ENCODE measurements at places on chromosomes 7 and 10.
A peak's percentile ranks its signal among the peaks of the same experiment; 100 is the strongest.

DNA sequence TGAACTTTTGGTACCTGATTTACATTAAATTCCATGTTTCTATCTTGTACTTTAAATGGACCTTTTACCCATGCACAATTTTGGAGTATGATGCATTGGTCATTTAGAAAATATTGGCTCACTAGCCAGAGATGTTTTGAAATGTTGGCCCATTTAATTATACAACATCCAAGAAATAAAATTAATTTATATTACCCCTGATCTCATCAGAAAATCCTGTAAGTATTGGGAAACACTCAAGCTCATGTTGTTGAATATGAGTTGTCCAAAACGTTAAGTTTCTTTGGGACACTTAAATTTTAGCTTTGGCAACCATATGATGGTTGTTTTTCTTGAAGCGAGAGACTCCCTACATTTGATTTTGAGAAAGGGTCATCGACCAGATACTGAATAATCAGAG is 492.7 kb downstream of the RPS24 start:
- DNase-seq = no peak

GRCh38 chr10:69849825-69850224 is 48.1 kb downstream of the COL13A1 start:
- DNase-seq = no peak

- no peak for DNase-seq
These were observed 45.5 kb upstream of the VKORC1L1 start for GRCh38 chr7:65827366-65827765.

- no peak for DNase-seq
These were observed 592.0 kb downstream of the AUTS2 start for GRCh38 chr7:70190281-70190680.

DNA sequence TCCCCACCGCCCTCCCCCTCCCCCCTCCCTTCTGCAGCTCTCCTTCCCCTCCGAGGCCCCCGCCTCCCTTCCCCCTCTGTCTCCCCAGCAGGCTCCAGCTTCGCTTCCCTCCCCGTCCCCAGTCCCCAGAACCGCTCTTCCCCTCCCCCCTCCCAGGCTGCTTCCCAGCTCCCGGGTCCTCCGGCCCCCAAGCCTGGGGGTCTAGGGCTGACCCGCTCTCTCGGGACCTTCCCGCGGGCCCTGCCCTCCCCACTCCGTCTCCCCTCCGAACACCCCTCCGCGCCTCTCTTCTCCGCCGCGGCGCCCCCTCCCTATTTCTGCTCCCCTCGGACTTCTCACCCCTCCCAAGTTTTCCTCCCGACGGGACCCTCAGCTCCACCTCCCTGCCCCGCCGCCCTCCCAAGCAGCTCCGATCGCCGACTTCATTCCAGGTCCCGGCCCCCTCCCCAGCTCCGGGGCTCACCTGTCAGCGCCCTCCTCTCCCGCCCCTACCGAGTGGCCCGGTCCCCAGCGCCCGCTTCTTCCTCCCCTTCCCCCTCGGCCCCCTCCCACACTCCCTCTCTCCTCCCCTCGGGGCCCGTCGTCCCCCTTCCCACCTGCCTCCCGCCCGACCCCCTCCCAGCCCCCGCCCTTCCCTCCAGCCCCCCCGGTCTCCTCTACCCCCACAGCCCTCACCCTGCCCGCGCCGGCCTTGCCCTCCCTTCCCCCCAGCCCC is 990 bp downstream of the ZNF467 start:
- peak; percentile 33 for DNase-seq

DNA sequence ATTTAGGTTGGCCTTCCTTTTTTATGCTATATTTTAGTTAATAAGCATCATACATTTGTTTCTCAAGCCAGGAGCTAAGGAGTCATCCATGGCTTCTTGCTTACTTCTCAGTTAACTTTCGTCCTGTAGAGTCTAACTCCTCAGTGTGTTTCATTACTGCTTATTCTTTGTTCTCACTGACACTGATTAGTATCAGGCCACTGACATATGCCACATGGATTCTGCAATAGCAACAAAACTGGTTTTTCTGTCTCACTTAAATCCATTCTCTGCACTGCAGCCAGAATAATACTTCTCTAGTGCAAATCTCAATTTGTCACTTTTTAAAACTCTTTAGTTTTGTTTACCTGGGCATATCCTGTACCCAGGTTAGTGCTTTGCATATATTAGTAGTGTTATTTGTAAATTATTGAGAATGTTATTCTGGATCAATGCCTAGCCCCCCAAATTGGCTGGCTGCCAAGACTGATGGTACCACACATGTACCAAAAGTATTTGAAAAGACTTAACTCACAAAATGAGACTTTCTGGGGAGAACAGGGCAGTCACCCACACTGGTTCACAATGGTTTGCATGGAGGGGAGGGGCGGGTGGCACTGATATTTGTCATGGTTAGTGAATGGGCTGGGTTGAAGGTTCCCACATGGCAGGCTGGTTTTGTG is 79.1 kb downstream of the CCSER2 start:
- no peak for DNase-seq

DNA sequence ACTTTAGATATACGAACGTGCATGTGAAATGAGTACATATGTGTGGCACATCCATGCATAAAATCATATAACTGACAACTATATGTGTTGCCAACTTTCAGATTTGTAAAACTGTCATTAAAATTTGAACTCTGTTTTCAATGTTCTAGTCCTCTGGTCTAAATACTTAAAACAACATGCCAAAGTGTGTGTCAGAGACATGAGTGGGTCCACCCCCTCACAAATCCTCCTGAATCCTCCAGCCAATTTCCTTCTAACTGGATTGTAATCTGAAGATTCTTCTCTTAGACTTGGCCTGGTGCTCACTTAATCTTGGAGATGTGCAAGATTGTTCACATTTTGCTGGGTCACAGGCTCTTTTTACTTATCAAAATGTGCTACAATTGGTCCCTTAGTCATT is 184.1 kb downstream of the RELN start:
- no peak for DNase-seq

DNA sequence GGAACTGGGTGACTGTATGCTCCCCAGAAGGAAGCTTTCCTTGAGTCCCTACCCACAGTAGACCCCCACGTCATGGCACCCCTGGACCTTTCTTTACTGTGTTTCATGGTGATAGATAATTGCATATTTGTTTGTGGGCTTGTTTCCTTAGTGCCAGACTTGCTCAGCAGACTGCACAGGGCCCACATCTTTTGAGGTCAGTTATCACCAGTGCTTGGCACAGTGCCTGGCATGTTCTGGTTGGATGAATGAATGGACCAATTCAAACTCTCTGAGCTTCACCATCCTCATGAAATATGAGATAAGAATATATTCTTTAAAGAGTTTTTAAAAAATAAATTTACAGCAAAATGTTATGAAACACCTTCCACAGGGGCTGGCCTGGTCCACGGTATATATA is 78.4 kb upstream of the EMX2 start:
- no peak for DNase-seq

GRCh38 chr10:77168861-77169260 is 468.7 kb downstream of the KCNMA1 start:
- DNase-seq = no peak

DNA sequence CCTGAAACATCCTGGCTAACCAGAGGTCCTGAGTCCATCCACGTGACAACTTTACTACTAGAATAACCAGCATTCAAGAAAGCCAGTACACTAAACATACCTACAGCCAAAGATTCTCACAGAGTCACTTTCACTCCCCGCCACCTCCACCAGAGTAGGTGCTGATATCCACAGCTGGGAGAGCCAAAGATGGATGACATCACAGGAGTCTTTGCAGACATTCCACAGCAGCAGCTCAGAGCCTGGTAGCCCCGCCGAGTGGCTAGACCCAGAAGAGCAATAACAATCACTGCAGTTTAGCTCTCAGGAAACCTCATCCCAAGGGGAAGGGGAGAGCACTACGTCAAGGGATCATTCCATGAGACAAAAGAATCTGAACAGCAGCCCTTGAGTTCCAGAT is 13.5 kb upstream of the ADAM22 start:
- DNase-seq = no peak

- DNase-seq = no peak
These were observed 755 bp downstream of the HOXA13 start for GRCh38 chr7:27198871-27199801.

- DNase-seq = no peak
These were observed 233.5 kb upstream of the HDAC9 start for GRCh38 chr7:18262058-18262457.

- DNase-seq = no peak
These were observed 26.0 kb downstream of the CYP26A1 start for GRCh38 chr10:93099670-93100069.

DNA sequence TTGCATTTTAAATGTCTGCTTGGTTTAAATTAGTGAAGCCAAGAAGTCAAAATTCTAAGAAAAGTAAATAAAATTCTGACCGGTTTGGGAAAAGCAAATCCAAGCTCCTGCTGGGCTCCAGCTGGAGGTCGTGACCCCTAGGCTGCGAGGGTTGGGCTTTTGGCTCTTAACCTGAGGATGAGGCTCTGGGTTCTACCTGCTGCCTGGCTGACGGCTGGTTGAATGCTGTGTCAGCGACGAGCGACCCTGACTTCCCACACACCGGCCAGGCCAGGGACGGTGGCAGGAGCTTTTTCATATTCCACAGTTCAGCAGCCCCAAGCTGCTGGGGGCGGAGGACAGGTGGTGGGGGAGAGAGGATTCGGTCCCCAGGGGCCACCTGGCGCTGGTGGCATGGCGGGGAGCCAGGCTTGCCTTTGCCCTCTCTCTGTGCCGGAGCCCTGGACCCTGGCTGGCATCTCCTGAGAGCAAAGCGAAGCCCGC is 843 bp upstream of the PLPP4 start:
- DNase-seq = no peak

DNA sequence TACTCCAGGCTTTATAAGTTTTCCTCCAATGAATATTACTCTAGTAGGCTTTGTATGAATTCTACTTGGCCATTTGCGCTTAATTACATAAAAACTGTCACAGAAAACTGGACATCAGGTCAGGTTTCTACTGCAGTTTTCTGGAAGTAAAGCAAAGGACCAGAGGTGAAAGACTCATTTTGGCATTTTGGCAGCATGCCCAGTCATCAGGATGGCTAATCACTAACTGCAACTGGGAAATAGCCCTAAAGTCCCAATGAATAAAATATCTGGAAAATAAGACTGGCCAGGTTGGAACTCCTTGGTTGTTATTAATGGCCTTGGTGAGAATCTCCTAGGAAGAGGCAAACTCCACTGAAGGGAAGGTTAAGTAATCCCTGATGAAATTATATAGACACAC is 75.5 kb downstream of the COPG2 start:
- no peak for DNase-seq

GRCh38 chr7:22571766-22572165 is 71.8 kb upstream of the STEAP1B start:
- DNase-seq = no peak

Data from stimulated activated naive CD8-positive, alpha-beta T cell treated with anti-CD3 and anti-CD28 coated beads, Interleukin-15, Interleukin-2, amounts not matched to agents 100 U/mL and 50 U/mL, for 24 hours (primary cell).